CD8-positive, alpha-beta memory T cell (primary cell): ENCODE measurements at places on chromosomes 2 and 18.

GRCh38 chr2:181500201-181500600 is 43.0 kb downstream of the ITGA4 start:
- peaks cover 57% of the 10 kb centered on the region for H3K36me3 ChIP-seq
- H3K4me1 ChIP-seq = no peaks in the 10 kb centered on the region
- no peaks in the 10 kb centered on the region for H3K27me3 ChIP-seq

DNA sequence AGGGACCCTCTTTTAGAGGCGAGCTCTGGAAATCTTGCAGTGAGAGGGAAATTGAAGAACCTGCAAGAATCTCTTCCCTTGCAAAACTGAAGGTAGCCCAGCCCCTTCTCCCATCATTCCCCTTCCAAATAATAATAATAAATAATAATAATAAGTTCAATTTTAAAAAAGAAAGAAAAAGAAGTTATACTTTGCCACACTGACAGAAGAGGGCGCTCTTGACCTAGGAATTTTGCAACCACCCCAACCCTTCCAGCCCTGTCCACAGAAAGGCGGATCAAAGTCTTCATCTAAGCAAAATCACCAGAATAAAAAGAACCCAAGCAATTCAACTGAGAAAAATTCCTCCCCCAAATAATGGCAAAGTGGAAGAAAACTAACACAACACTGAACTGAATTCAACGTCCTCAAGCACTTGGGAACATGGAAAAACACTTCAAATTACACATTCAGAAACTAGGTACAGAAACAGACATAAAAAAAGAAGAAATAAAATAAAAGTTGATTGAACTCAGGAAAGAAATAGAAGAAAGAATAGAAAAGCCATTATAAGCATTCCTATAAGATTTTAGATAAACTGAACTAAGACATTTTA is 98.9 kb upstream of the GLS start:
- DNase-seq = peak; percentile 27
- no peaks in the 10 kb centered on the region for H3K27me3 ChIP-seq
- no peaks in the 10 kb centered on the region for H3K36me3 ChIP-seq
- H3K4me3 ChIP-seq = no peak overlapping the region

DNA sequence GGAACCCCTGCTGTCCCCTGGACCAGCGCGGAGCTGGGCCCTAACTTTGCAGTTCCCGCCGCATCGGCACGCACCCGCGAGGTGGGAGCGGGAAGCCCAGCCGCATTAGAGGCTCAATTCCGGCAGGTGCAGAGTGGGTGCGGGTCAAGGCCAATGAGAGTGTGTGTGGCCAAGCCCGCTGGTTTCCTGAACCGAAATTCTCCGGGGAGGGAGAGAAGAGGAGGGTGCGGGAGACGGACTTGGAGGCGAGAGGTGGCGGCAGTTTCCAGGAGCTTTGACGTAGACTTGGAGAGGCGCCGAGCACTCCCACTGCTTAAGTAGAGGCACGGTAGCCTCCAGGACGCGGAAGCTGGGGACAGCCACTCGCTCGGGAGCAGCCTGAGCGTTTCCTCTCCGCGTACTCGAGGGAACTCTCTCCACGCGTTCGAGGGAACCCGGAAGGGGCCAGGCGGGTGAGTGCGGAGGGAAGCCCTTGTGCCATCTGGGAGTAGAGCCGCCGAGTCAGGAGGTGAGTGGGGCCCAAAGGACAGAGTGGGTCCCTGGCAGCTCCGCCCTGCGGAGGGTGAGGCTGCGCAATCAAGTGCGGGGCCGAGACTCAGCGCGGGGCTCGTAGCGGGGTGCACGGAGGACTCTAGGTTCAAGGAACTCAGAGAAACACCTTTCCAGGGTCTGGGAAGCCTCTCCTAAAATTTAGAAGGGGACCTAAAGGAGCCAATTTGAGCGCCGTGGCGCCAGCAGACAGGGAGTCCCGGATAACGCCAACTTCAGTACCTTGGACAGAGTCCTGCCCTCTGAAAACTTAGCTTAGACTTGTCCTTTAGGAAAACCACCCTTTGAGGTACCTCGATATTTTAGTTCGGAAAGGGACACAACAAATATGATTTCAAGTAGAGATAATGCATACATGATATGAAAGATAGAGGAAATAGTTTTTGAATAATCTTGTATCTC is at the start of gene FAM237A:
Gene FAM237A, plus strand, starts transcription at position 413 of the 951 bp plus-strand sequence. CDS start 1,750 bp downstream, outside the sequence.
- H3K4me1 ChIP-seq = no peaks in the 10 kb centered on the region
- H3K27ac ChIP-seq = no peak within 1 kb of the TSS
- no peaks in the 10 kb centered on the region for H3K27me3 ChIP-seq
- H3K4me3 ChIP-seq = no peak within 1 kb of the TSS
- H3K36me3 ChIP-seq = no peaks in the 10 kb centered on the region

GRCh38 chr2:205700331-205701132 is 18.2 kb downstream of the NRP2 start:
- H3K4me3 ChIP-seq = no peak overlapping the region
- no peaks in the 10 kb centered on the region for H3K27me3 ChIP-seq
- DNase-seq = no peak
- no peak overlapping the region for H3K27ac ChIP-seq
- H3K4me1 ChIP-seq = no peaks in the 10 kb centered on the region

DNA sequence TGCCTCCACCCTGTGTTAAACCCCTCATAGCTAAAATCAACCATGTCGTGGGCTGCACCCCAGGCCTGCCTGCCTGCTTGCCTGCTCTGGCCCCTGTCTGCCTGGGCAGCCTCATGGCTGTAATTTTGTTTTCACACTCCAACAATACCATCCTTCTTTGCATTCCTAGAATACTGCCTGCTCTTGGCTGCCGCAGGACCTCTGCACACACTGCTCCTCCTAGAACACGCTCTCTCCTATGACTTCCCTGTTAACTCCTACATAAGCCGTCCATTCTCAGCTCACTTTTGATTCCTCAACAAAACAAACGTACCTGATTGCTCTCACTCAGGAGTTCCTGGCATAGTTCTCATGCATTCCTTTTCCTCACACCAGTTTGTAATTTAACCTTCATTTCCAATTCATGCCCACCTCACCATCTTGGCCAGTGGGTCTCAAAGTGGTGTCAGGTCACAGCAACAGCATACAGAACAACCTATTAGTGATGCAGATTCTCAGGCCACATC is 2.5 kb downstream of the UXS1 start:
- no peak overlapping the region for H3K27ac ChIP-seq
- H3K4me1 ChIP-seq = peaks cover 50% of the 10 kb centered on the region
- no peak overlapping the region for H3K4me3 ChIP-seq
- no peak for DNase-seq
- no peaks in the 10 kb centered on the region for H3K36me3 ChIP-seq

DNA sequence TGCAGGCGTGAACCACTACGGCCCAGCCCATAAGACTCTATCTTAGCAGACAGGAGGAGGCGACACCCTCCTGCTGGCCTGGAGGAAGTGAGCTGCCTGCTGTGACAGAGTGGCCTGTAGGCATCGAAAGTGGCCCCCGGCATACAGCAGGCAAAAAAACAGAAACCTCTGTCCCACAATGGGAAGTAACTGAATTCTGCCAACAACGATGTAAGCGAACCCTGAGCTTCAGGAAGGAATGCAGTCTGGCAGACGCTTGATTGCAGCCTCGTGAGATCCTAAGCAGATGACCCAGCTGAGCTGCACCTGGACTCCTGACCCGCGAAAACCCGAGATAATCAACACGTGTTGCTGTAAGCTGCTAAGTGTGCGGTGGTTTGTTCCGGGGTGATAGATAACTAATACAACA is 13.6 kb downstream of the MRO start:
- no peaks in the 10 kb centered on the region for H3K4me1 ChIP-seq
- H3K27ac ChIP-seq = no peak overlapping the region
- no peak for DNase-seq
- H3K4me3 ChIP-seq = no peak overlapping the region

GRCh38 chr2:17363846-17364245 is 154.4 kb downstream of the RAD51AP2 start:
- H3K36me3 ChIP-seq = no peaks in the 10 kb centered on the region

DNA sequence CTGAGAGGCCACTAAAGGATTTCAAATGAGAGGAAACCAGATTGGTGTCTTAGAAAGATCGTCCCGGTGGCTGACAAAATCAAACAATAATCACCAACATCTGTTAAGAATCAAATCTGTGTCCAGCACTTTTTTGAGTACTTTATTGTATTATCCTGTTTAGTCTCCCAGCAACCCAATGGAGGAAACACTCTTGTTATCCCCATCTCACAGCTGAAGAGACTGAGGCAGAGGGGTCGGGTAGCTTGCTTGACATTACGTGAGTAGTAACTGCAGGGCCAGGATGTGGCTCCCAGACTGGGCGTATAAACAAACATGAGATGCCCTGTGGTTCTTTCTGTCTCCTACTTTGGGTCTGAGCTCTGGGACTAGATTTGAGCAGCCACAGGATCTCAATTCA is 76.0 kb downstream of the KLHL29 start:
- H3K4me1 ChIP-seq = peaks cover 11% of the 10 kb centered on the region
- no peak overlapping the region for H3K4me3 ChIP-seq
- no peak for DNase-seq
- no peak overlapping the region for H3K27ac ChIP-seq
- H3K27me3 ChIP-seq = no peaks in the 10 kb centered on the region

DNA sequence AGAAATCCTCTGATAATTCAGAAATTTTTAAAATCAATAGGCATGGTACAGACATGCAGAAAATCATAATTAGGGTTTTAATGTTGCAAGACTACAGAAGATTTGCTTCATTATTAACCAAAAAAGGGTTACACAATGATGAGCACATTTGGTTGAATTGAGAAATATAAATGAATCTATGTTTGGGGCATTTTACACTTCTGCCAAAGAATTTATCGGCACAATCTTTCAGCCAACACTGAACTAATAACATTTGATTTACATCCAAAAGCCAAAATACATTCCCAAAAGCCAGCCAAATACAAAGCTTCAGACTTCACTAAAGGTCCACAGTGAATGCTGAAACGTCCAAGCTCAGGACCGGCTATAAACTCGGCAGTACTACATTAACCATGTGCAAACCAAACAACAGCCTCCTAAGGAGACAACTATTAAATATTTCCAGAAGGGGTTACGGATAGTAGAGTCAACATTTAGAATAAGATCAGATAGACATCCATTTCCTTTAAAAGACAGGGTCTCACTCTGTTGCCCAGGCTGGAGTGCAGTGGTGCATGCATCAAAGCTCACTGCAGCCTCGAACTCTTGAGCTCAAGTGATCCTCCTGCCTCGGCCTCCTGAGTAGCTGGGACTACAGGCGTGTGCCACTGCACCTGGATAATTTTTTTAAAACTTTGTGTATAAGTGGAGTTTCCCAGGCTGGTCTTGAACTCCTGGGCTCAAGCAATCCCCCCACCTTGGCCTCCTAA is 29.4 kb downstream of the SPRED2 start:
- H3K27me3 ChIP-seq = no peaks in the 10 kb centered on the region
- H3K27ac ChIP-seq = no peak overlapping the region
- no peak for DNase-seq

DNA sequence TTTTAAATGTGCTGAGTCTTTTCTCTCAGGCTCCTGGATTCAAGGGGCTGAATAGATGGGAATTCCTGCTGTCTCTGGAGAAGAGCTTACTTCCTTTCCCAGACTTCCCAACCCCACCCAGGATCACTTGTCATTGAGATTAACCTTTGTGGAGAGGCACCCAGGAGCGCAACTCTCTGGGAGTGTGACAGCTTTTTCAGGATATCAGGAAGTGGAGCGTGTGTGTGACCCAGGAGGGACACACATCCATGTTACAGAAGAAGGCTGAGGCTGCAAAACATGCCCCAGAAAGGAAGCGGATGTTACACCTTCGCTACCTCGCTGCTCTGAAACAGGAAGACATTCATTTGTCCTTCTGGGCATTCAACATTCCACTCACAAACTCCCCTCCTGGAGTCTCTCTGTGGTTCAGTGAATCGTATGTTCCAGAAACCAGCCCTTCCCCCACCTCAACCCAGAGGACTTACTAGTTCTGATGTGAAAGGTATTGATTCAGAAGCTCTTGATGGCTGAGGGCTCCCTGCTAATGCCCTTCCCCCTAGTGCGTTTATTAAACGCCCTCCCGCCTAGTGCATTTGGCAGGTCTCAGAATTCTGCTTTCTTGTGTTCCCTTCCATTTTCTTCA is 523.9 kb downstream of the TNS1 start:
- H3K27ac ChIP-seq = no peak overlapping the region
- no peaks in the 10 kb centered on the region for H3K4me1 ChIP-seq
- peaks cover 3% of the 10 kb centered on the region for H3K27me3 ChIP-seq
- no peak overlapping the region for H3K4me3 ChIP-seq

DNA sequence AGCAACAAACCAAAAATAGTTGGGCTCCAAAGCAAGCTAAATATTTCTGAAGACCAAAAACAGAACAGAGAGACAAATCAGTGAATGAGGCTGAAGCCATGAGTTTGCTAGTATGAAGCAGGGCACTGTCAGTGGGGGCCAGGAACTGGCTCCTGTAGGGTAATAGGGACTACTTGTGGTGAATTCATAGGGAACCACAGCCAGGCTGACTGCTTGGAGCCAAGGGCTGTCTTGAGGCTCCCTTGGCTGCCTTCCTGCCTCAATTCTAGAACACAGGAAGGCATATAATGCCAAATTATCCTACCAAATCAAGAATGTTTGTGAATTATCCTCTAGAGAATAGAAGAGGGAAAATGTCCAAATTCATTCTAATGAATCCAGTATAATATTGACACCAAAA is 406.0 kb downstream of the CCDC85A start:
- H3K4me3 ChIP-seq = no peak overlapping the region
- DNase-seq = no peak
- H3K4me1 ChIP-seq = no peaks in the 10 kb centered on the region
- H3K36me3 ChIP-seq = no peaks in the 10 kb centered on the region
- H3K27me3 ChIP-seq = no peaks in the 10 kb centered on the region

DNA sequence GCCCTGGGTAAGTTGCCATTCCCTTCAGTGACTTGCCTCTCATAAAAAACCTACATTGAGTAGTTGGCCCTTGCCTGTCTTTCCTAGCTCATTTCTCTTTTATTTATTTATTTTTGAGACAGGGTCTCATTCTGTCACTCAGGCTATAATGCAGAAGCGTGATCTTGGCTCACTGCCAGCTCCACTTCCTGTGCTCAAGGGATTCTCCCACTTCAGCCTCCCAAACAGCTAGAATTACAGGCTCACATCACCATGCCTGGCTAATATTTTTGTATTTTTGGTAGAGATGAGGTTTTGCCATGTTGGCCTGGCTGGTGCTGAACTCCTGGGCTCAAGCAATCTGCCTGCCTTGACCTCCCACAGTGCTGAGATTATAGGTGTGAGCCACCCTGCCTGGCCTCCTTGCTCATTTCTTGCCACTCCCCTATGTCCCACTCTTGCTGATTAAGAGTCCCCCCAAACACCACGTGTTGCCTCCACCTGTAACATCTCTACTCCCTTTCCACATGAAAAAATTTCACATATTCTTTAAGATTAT is 12.6 kb downstream of the EVA1A start:
- H3K4me1 ChIP-seq = no peaks in the 10 kb centered on the region
- DNase-seq = no peak
- H3K4me3 ChIP-seq = no peak overlapping the region
- H3K27me3 ChIP-seq = no peaks in the 10 kb centered on the region
- H3K36me3 ChIP-seq = no peaks in the 10 kb centered on the region

GRCh38 chr18:51953521-51953920 is 386.5 kb upstream of the DCC start:
- no peaks in the 10 kb centered on the region for H3K36me3 ChIP-seq
- no peak for DNase-seq
- H3K4me1 ChIP-seq = no peaks in the 10 kb centered on the region
- H3K27me3 ChIP-seq = no peaks in the 10 kb centered on the region
- H3K4me3 ChIP-seq = no peak overlapping the region

- H3K4me3 ChIP-seq = no peak overlapping the region
- H3K4me1 ChIP-seq = no peaks in the 10 kb centered on the region
- no peak overlapping the region for H3K27ac ChIP-seq
- no peak for DNase-seq
- H3K27me3 ChIP-seq = no peaks in the 10 kb centered on the region
Observed at GRCh38 chr2:36912695-36913094, 53.6 kb downstream of the STRN start.

- no peak overlapping the region for H3K4me3 ChIP-seq
- no peak for DNase-seq
- H3K4me1 ChIP-seq = no peaks in the 10 kb centered on the region
- no peaks in the 10 kb centered on the region for H3K27me3 ChIP-seq
Observed at GRCh38 chr2:238754259-238754658, 93.6 kb upstream of the TWIST2 start.
